ENCODE measurements at places on chromosomes 6 and 20. TPM values are rescaled to one million over a fixed set of nuclear protein-coding genes. Genes with fewer than 3 reads are reported as not detected.
A peak's percentile ranks its signal among the peaks of the same experiment; 100 is the strongest.

TP53RK gene
- total RNA-seq = 19.7 TPM

- DNase-seq = no peak
Observed at GRCh38 chr20:54843865-54844264, 368.5 kb downstream of the DOK5 start.

GRCh38 chr6:111841822-111842221, 31.4 kb downstream of the FYN start:
- DNase-seq = no peak

DNA sequence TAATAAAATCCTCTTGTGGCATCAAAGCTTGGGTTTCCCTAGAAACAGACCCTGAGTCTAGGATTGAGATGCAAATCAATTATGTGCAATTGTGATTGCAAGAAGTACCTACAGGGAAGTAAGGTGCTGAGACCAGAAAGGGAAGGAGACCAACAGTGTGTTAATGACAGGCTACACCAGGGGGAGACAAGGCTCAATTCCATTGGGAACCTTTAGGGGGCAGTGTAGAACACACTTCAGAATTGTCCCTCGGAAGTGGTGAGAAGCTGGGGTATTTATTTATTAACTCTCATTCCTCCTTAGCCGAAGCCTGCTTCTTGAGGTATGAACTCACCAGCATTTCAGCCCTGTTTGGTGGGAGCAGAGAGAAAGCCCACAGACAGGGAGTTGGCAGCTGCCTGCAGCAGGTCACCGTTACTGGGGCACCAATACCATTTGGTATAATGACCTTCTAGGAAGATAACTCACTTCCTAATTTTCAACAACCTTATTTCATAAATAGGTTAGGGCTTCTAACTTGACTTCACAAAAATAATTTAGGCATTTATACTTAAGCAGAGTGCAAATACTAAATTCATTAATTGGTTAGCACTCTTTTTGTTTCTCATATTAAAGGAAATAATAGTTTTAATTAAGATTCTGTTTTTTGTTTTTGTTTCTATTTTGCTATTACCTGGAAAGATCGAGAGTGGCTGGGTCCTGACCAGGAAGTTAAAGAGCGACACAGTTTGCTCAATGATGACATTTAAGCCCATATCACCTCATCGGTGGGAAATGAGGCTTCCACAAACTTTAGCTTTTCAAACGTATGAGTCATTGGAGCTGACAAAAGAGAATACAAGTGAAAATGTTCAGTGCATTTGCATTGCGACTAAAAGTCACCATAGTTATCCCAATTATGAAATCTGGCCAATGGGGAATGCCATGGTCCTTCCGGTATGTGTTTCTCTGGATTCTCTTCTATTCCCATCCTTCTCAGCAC, 94.8 kb downstream of the BTBD3 start:
- DNase-seq = peak; percentile 25

DNA sequence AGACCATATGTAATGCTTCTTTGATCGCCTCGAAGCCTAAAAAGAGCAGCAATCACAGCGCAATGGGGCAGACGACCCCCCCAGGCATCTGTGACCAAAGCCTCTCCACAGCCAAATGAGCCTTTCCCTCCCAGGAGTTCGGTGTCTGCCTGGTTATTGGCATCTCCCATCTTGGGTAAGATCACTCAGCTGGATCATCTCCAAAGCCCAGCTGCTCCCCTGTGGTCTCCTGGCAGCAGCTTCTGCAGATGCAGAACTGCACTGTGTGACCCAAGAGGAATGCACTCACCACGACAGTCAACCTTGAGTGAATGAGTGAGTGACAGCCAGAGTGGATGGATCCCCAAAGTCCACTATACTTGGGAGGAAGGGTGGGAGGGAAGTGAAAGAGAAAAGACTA, 44.8 kb upstream of the IYD start:
- no peak for DNase-seq

GRCh38 chr6:52534966-52535390, 41.9 kb downstream of the TRAM2 start:
- DNase-seq = no peak

GRCh38 chr6:63589952-63590411, 17.7 kb downstream of the LOC128125822 start:
- no peak for DNase-seq

LTV1 gene
- total RNA-seq = 16.2 TPM

- DNase-seq = no peak
Observed at GRCh38 chr6:30744054-30744805, at the start of gene IER3. Gene IER3, minus strand, starts transcription at chr6:30744547. Its CDS starts 29 bp downstream, at chr6:30744518.

ARFGEF3 gene
- total RNA-seq = 5.1 TPM

DNA sequence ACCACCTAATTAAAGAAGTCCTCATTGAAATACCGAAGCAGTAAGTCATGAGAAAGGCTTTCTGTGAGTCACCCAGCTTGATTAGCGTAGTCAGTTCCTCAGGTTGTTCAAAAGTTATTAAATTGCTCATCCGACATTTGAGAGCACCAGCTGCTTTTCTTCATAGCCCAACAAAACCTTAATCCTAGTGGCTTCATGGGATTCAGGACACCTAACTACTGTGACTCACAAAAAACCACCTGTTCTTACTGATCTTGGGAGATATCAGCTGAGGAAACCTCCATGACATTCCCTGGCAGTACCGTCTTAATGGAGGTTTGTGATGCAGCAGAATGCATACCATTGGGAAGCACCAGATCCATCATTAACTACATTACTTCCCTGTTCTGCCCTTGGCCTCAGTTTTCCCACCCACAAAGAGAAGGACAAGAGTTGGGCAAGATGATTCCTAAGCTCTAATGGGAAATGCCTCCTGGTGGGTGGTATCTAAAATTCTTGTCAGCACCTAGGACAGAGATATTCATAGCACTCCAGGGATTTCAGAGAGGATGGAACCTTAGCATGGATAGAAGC, 103.8 kb downstream of the KHDC1L start:
- no peak for DNase-seq

DNA sequence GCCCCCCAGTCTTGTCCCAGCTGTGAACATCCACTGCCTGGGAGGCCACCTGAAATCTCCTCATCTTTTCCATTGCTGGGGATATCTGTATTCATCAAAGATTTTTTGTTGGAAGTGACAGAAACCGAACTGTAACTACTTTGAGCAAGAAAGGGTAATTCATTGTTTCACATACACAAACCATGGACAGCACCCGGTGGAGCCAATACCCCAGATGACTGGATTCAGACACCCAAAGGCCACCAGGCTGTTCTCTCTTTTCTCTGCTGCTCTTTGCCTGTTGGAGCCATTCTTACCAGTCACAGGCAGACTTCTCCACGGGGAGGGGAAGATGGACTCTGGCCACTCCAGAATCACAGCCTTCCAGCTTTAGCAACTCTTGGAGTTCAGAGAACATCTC, 11.7 kb upstream of the RALY start:
- no peak for DNase-seq

TP53TG5 gene
- total RNA-seq = not detected

CNBD2 gene
- 8.4 TPM for total RNA-seq

GRCh38 chr6:19317431-19317986, 519.7 kb upstream of the ID4 start:
- no peak for DNase-seq

- DNase-seq = peak; percentile 20
Observed at GRCh38 chr6:118509009-118509617, 39.0 kb upstream of the PLN start.

LAMA2 gene
- 0.58 TPM for total RNA-seq

DNA sequence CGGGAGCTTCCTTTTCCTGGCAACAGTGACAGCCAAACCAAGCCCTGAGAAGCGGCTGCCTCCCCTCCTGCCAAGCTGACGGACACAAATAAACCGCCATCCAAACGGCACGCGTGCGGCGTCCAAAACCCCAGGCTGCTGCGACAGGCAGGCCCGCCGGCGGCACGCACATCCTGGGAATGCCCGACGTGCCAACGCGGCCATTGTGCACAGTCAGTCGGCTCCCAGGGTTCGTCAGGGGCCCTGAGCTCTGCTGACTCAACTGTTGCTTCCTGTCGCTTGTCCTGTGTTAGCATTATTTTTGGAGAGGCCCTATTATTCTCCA, 6.8 kb downstream of the JAG1 start:
- DNase-seq = no peak

- no peak for DNase-seq
Observed at GRCh38 chr6:53527249-53527765, 17.6 kb downstream of the GCLC start.

PLA2G7 gene
- total RNA-seq = 0.10 TPM

GRCh38 chr6:5506597-5506996, 245.3 kb downstream of the FARS2 start:
- no peak for DNase-seq

- DNase-seq = no peak
Observed at GRCh38 chr20:21063276-21063675, 42.9 kb downstream of the LINC00237 start.

DNA sequence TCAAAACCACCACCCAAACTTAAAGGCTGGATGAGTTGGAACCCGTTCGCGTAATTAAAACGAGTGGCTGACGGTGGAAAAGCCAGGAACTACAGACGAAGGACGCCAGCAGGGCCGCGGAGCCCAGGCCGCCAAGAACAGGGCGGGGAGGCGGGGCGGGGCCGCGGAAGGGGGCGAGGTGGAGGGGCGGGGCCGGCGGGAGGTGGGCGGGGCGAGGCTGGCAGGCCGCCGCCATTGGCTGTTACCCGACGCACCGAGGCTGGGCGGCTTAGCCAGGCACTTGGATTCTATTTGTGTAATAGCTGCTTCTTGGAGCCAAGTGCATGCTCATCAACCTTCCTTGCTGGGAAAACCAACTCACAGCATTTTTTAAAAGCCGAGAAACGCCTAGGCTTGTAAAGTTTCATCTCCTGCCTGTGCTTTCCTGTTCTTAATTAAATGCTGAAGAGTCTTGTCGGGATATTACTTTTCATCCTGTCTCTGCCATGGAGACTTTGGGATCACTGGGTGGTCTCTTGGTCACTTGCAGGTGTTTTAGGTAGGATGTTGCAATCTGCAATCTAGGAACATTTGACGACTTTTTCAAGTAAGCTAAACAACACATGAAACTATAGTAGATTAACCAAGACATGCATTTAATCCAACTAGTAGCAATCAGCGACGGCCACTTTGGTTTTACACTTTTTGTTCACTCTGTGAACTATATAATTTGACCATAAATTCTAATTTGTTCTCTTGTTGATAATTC, 245.0 kb downstream of the ARID1B start:
- DNase-seq = no peak

SUMO4 gene
- 1.4 TPM for total RNA-seq

- no peak for DNase-seq
Observed at GRCh38 chr6:84921891-84922290, 157.5 kb upstream of the TBX18 start.

CGAS gene
- 3.4 TPM for total RNA-seq

GRCh38 chr20:38979434-38979833, 17.3 kb downstream of the DHX35 start:
- DNase-seq = no peak

DNA sequence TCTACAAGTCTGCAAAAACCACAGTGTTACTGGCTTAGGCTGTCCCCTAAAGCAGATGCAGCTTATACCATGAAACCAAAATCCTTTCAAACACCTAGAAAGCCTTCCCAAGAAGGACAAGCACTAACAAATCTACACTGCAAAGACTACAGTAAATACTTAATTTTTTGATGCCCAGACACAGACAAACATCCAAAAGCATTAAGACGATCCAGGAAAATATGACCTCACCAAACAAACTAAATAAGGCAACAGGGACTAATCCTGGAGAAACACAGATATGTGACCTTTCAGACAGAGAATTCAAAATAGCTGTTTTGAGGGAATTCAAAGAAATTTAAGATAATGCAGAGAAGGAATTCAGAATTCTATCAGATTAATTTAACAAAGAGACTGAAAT, 423.5 kb downstream of the COL12A1 start:
- no peak for DNase-seq

GRCh38 chr20:4322499-4322898, 307.1 kb upstream of the RNF24 start:
- DNase-seq = no peak

CALHM4 gene
- not detected for total RNA-seq

DNA sequence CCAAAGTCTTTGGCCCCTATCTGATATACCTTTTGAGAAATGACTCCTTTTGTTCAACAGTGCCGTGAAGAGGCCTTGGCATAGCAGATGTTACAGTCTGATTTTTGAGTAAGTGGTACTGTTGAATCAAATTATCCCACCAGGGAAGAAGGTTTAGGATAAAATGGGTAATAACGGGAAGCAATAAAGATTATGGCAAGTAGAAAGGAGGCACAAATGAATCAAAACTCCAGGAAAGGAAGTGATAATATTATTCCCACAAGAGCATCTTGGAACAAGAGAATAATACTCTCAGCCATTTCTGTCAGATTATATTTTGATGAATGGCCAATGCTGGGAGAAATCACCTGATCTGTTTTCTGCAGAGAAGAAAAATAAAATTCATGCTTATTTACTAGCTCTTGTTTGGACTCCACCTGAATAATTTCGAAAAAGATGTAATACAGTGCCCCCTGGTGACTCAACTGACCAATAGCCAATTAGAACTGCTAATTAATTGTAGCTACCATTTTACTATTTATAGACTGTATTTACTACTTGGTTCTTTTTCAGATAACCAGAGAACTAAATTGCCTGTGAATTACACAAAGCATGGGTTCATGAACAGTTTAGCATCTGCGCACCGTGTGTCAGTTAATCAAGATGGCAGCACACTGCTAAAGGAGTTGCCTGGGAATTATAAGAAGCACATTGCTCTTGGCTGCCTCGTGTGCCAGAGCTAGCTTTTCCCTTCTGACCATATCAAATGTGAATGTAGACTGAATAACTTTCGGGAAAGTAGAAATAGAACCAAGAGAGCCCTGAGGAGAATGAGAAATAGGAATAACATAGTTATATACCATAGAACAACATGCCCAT, 78.5 kb upstream of the TRDN start:
- DNase-seq = peak; percentile 45

GRCh38 chr6:111057074-111057752, 30.1 kb upstream of the SLC16A10 start:
- no peak for DNase-seq

DNA sequence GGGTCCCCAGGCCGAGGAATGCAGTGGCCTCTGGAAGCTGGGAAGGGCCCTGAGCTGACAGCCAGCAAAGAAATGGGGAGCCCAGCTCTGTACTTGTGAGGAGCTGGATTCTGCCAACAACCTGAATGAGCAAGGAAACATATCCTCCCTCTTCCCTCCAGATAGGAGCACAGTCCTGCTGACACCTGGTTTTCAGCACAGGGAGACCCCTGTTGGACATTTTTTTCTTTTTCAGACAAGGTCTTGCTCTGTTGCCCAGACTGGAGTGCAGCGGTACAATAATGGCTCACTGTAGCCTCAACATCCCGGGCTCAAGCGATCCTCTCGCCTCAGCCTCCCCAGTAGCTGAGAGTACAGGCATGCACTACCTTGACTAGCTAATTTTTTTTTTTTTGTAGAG, 21.5 kb downstream of the BMP6 start:
- DNase-seq = no peak

GRCh38 chr6:111113336-111114086, 26.2 kb downstream of the SLC16A10 start:
- no peak for DNase-seq

HLA-G gene
- not detected for total RNA-seq

TOX2 gene
- total RNA-seq = 28.4 TPM

GRCh38 chr6:89387516-89388201, 24.4 kb downstream of the RRAGD start:
- DNase-seq = no peak

STMN3 gene
- total RNA-seq = 17.5 TPM

Measured in glomerular endothelial cell (primary cell).